ENCODE measurements at places on chromosomes 6 and 20. TPM values are rescaled to one million over a fixed set of nuclear protein-coding genes. Genes with fewer than 3 reads are reported as not detected.

The TRAPPC3L gene
- not detected for total RNA-seq

The TCP11 gene
- not detected for total RNA-seq

The EYA2 gene
- 2.0 TPM for total RNA-seq

The YTHDF1 gene
- 36.0 TPM for total RNA-seq

The ACSS1 gene
- 36.5 TPM for total RNA-seq

The OR2H1 gene
- total RNA-seq, result not detected
